EH (cell line): ENCODE measurements at places on chromosomes 7 and 10.

DNA sequence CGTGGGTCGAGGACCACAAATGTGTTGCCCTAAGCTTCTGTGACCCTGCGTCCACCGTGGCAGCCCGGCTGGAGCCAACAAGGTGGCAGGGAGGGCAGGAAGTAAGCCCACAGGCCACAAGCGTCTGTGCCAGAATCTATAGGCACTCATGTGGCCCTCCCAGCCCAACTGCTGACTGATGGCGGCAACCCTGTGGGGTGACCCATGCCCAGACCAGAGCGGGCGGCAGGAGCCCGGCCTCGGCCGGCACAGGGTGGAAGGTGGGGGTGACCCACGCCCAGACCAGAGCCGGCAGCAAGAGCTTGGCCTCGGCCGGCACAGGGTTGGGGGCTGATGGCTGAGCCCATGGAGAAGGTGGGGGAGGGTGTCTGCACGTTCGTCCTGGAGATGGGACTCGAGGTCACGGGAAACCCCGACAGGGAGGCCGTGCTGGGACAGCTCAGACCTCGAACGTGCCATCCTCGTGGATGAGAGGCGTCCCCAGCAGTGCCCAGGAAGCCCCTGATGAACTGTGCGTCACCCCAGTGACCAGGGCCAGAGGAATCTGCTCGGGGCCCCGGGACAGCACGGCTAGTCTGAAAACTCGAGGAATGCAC lies 181.0 kb downstream of the ELFN1 start:
- DNase-seq, result peak; percentile 83

DNA sequence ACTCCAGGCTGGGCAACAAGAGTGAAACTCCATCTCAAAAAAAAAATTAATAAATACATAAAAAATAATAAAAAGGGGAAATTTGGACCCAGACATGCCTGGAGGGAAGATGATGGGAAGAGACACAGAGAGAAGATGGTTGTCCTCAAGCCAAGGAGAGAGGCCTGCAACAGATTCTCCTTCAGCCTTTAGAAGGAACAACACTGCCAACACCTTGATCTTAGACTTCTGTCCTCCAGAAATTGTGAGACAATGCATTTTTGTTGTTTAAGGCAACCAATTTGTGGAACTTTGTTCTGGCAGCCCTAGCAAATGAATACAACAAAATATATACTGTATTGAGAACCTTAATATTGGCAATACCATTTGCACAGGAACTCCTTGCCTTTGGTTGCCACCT lies 180.3 kb upstream of the TNS3 start:
- no peak for DNase-seq

- DNase-seq, result no peak
These were observed 2.4 kb upstream of the MYO1G start for GRCh38 chr7:44981035-44981706.

DNA sequence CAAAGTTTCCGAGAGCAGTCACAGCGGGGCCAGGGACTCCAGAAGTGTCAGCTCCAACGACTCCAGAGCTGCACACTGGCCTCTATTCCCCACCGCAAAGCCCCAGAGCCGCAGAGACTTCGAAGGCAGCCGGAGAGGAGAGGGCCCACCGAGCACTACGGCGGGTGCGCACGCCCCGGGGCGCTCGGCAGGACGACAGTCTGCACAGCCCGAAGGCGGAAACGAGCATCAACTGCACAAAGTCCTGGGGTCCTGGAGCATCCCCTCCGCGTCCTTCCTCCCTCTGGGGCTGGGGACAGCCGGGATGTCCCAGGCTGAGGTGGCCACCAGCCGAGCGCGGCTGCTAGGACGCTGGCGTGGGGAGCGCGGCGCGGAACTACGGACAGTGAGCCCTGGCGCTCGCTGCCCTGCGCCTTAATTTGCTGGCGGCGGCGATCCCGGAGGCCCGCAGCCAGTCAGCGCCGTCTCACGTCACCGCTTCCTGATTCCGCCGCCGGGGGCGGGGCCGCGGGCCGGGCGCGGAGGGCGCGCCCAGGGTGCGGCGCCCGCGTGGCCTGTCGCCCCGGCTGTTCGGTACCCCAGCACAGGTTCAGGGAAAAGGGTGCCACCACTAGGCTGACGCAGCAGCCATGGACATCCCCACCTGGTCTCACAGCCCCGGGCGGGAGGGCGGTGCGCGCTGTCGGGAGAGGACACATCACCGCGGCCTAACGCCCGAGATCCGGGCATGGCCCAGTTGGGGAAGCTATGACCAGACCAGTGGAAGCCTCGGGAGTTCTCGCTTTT lies at the start of gene TBX20:
Gene TBX20, minus strand, starts transcription at position 391 of the 786 bp plus-strand sequence. CDS start 480 bp downstream, outside the sequence.
- peak; percentile 50 for DNase-seq

DNA sequence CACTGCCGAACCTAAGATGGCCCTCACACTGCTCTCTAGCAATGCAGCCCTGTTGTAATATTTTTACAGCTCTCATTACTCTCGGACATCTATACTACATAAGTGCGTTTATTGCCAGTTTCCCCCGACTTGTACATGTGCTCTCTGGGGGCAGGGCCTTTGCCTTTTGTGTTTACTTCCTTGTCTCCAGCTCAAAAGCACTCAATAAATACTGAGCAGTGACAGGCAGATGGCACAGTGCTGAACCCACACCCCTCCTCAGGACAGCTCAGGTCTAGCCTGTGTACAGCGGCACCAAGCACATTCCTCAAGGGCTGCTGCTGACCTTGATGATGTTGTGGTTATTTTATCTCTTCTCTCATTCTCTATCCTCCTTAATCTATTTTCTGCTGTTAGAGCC lies 68.0 kb upstream of the ELMO1 start:
- DNase-seq, result no peak

DNA sequence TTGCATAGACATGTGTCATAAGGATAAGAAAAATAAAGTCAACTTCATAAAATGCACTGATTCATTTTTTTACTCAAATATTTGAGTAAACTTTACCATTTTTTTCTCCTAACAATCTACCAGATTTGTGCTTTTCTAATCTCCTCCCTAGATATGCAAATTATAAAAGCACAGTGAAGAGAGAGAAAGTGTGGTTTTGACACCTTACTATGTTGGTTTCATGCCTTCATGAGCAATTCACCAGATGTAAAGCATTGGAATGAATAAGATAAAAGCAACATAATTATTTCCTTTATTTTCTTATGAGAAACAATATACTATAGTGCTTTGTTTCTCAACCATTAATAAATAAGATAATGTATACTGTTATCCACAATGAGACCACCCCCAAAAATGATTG lies 432.5 kb upstream of the PCDH15 start:
- no peak for DNase-seq

- no peak for DNase-seq
These were observed 68.8 kb downstream of the ITGB8 start for GRCh38 chr7:20399521-20399920.

DNA sequence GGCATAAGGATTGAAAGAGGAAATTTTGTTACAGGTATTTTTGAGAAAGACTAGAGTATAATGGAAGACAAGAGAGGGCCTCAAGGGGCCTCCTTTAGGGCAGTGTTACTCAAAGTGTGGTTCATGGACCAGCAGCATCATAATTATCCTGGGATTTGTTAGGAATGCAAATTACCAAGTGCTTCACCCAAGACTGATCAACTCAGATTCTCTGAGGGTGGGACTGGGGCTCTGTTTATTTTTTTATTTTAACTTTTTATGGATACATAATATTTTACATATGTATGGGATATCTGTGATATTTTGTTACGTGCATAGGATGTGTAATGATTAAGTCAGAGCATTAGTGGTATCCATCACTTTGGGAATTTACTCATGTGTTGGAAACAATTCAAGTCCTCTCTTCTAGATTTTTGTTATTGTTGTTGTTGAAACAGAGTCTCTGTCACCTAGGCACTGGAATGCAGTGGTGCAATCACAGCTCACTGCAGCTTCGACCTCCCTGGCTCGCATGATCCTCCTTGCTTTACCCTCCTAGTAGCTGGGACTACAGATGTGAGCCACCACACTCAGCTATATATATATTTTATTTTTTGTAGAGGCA lies 2.2 kb upstream of the KCTD7 start:
- DNase-seq, result peak; percentile 52

GRCh38 chr10:18582803-18583202 lies 68.6 kb downstream of the NSUN6 start:
- DNase-seq, result peak; percentile 55

- DNase-seq, result no peak
These were observed 4.7 kb downstream of the CDNF start for GRCh38 chr10:14833106-14833505.

- no peak for DNase-seq
These were observed 8.9 kb downstream of the GLI3 start for GRCh38 chr7:42227936-42228591.

GRCh38 chr10:75418293-75418692 lies 13.1 kb upstream of the LRMDA start:
- no peak for DNase-seq

- no peak for DNase-seq
These were observed 4.6 kb upstream of the USP6NL start for GRCh38 chr10:11616021-11616420.

DNA sequence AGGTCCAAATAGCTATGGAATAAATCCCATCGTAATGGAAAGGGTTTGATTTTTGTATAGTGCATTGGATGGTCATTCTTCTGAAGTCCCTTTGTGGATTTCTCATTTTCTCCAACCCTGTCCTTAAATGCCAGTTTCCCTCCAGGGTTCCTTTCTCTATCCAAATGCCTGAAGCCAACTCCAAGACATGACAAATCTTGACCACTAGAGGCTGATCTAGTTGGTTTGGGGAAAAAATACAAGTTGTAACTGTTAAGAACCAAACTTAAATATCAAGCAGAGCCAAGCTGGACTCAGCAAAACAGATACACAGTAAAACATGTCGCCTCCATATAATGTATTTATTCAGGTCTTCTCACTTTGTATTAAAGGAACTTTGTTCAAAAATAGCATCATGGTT lies 28.7 kb downstream of the FRMD4A start:
- DNase-seq, result peak; percentile 52

GRCh38 chr7:28695300-28696295 lies 262.5 kb downstream of the TRIL start:
- no peak for DNase-seq

DNA sequence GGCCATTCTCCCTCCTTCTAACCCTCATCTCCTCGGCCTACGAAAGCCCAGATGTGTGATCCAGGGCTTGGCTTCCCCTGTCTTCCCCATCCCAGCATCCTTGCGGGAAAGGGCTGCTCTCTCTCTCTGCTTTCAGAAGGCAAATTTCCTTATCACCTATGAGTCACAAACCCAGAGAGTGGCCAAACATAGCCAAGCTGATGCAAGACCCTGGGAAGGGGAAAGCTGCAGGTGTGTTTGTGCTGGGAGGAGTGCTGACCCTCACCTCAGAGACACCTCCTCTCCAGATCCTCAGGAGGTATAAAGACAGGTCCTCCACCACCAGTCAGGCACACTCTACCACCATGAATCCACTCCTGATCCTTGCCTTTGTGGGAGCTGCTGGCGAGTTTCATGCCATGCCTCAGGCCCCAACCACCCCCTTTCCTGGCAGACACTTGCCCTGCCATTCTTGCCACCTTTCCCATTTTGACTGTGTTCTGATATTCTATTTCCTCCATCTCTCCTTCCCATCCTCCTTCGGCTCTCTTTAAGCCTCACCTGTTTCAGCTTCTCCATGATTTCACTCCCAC lies 10.6 kb upstream of the PRSS2 start:
- no peak for DNase-seq

DNA sequence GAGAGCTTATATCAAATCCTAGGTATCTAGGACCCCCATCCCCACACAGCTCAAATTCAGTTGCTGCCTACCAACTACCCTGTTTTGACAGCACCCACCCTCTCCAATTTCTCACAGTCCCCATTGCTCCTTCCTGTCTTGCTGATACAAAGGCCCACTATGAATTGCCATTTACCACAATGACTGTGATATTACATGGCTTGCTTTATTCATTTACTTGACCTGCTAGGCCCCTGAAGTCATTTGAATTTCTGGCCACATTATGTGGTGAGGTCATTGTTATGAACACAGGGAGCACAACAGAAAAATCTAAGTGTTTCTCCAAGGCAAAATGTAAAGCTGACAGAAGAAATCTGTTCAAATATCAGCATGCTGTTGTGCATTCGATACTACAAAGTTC lies 101.4 kb downstream of the PPP1R17 start:
- peak; percentile 54 for DNase-seq

DNA sequence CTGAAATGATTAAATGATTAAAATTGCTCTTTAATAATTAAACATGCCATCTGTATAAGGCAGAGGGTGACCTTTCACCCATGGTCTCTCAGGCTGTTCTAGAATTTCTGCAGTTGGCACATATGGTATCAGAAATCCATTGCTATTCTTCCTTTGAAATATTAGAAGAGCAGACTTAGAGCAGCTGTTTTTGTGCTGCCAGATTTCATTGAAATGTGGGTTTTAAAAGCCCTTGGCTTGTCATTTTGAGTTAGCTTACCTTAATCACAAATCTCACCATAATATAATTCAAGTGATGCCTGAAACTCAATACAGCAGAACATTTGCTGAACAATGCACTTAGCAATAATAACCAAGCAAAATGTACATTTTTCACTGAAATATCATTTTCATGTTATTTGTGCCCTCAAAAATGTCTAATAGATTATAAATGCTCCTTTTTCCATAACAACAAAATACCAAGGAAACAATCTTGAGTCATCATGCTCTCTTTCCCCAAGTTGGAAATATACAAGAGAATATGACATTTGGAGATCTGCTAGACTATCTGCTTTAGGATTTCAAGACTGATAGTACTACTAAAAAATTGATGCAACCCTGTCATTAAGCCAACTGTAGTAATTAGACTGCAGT lies 16.1 kb upstream of the PTTG1IP2 start:
- DNase-seq, result no peak

DNA sequence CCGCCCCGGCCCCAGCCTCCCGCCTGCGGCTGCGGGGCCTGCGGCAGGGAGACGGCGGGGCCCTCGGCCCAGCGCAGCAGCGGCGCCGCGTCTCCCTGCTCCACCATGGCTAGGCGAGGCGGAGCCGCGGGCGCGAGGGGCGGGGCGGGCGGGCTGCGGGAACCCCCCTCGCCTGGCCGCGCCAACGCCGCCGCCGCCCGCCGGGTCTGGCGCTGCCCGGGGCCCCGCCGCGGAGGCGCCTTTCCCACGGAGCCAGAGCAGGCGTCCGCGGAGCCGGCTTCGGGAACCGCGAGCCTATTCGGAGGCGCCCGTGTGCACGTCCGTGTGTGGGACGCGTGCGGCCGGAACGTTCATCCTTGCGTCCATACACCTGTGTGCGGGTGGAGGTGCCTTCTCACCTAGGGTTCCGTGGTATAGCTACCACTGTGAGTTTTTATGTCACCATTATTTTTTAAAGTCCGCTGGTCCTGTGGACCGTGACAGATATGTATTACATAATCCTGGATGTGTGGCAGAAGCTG lies at the start of gene DENND11:
Gene DENND11, minus strand, starts transcription at position 120 of the 521 bp plus-strand sequence. Its CDS starts 13 bp downstream, at position 107.
- DNase-seq, result peak; percentile 57

DNA sequence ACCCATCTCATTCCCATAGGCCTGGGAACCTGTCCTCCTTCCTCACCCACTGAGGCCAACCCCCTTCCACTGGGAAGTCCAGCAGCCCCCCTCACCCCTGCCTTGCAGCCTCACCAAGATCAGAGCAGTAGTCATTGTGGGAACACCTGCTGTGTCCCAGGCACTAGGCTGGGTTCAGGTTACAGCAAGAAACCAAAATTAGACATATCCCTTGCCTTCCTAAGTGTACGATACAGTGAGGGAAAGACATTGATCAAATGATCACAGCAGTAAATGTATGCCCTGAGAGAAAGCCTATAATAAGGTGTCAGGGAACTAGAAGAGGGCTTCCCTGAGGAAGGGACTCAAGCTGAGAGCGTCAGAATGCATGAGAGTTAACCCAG lies 17.0 kb upstream of the C10orf105 start:
- DNase-seq, result no peak

- no peak for DNase-seq
These were observed 162.3 kb downstream of the SEM1 start for GRCh38 chr7:96547371-96547811.
